ENCODE measurements at places on chromosomes 11 and 22. TPM values are rescaled to one million over a fixed set of nuclear protein-coding genes. Genes with fewer than 3 reads are reported as not detected.

- no peaks in the 10 kb centered on the region for H3K36me3 ChIP-seq
- no peak overlapping the region for H3K27ac ChIP-seq
- H3K4me3 ChIP-seq = no peak overlapping the region
- H3K4me1 ChIP-seq = peaks cover 2% of the 10 kb centered on the region
- no peaks in the 10 kb centered on the region for H3K27me3 ChIP-seq
- no peak for DNase-seq
Observed at GRCh38 chr11:230431-230830, 5.7 kb downstream of the SIRT3 start.

DNA sequence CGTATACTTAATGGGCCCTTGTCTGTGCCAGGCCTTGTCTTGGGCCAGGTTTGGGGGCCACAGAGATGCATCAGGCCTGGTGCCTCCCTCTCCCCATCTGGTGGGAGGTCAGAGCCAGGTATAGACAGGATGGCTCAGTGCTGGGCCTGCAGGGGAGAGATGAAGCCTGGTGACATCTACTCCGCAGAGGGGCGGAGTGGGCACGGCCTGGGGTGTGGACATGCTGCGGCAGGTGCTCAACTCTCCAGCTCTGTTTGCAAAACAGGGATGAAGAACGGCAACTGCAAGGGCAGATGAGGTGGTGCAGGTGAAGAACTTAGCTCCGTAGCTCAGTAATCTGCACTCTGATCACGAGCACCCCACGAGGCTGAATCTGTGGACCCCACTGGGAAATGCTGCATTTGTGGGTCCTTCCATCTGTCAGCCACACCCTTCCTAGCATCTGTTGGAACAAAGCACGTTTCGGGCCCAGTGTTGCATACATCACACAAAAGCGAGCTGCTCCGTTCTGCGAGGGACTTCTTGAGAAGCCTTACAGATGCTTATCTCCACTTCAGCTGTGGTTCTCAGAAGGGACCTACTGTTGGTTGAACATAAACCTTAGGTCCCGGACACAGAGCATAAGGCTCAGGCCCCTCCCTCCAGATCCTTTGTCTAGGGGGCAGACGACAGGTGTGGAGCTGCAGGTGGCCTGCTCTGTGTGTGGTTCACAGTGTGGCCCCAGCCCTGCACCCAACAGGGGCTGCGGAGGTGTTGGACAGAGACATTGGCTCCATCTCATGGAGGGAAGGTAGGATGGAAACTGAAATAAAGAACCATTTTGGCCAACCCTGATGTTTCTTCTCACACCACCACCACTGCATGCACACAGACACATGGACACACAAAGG, 78.3 kb downstream of the LRRC32 start:
- H3K27ac ChIP-seq = no peak overlapping the region
- H3K27me3 ChIP-seq = no peaks in the 10 kb centered on the region
- DNase-seq = no peak
- H3K36me3 ChIP-seq = no peaks in the 10 kb centered on the region
- H3K4me3 ChIP-seq = no peak overlapping the region
- peaks cover 24% of the 10 kb centered on the region for H3K4me1 ChIP-seq

DNA sequence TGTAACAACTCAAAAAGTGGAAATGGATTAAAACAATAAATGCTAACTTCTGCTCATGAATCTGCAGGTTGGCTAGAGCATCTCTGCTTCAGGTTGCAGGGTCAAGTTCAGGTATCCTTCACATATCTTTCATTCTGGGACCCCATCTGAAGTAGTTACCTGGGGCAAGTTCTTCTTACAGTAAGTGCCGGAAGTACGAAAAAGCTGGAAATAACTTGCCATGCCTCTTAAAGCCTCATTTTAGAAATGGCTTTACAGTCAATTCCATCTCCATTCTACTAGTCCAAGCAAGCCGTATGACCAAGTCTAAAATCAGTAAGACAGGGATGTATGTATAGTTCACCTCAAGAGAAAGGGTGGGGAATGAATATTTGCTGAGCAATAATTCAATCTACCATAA, 93.7 kb downstream of the FCHSD2 start:
- no peaks in the 10 kb centered on the region for H3K27me3 ChIP-seq
- peaks cover 27% of the 10 kb centered on the region for H3K4me1 ChIP-seq
- no peak overlapping the region for H3K4me3 ChIP-seq
- no peak for DNase-seq
- H3K27ac ChIP-seq = no peak overlapping the region
- H3K36me3 ChIP-seq = no peaks in the 10 kb centered on the region

Gene GPR83
- 0.41 TPM for polyA plus RNA-seq

All from left lung (tissue), 14 donors.